Chondrocyte (in vitro differentiated cells): ENCODE measurements at places on chromosomes 3 and 15.

DNA sequence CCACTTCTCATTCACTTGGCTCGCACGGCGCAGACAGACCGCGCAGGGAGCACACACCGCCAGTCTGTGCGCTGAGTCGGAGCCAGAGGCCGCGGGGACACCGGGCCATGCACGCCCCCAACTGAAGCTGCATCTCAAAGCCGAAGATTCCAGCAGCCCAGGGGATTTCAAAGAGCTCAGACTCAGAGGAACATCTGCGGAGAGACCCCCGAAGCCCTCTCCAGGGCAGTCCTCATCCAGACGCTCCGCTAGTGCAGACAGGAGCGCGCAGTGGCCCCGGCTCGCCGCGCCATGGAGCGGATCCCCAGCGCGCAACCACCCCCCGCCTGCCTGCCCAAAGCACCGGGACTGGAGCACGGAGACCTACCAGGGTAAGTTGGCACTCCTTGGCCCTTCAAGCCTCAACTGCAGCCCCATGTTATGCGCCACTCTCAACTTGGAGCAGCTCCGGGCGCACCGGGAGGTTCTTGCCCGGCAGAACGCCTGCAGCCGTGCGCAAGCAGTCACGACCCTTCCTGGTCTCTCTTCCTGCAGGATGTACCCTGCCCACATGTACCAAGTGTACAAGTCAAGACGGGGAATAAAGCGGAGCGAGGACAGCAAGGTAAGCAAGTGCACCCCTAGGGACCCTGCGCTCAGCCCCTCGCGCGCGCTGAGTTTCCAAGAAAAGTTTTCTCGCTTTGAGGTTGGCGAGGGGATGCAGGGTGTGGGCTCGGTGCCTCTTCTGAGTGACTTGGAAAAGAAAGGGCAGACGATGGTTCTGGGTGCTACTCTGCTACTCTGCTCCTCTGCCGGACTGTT, at the start of gene BHLHE40:
Gene BHLHE40 (plus strand): TSS at position 10 of the 801 bp plus-strand sequence. CDS start 282 bp downstream, at position 292.
- peak; percentile 87 for DNase-seq

- no peak for DNase-seq
Measured at GRCh38 chr3:187039723-187040414, 99.4 kb downstream of the RPL39L start.

- no peak for DNase-seq
Measured at GRCh38 chr3:170740285-170740684, 129.7 kb downstream of the RPL22L1 start.

DNA sequence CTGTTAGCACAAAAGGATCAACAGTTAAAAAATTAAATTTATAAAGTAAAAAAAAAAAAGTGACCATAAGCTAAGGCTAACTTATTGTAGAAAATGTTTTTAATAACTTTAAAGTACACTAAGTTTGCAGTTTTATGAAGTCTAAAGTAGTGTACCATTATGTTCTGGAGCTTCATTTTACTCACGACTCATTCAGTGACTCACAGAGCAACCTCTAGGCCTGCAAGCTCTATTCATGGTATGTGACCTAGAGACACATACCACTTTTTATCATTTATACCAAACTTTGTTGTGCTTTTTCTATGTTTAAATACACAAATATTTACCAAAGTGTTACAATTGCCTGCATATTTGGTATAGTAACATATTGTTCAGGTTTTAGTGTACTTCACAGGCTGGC, 1552.3 kb downstream of the OTOL1 start:
- DNase-seq: no peak

GRCh38 chr15:31250033-31250432, 76.6 kb upstream of the KLF13 start:
- peak; percentile 50 for DNase-seq

GRCh38 chr3:171829841-171830517, 13.2 kb upstream of the TMEM212 start:
- peak; percentile 91 for DNase-seq

DNA sequence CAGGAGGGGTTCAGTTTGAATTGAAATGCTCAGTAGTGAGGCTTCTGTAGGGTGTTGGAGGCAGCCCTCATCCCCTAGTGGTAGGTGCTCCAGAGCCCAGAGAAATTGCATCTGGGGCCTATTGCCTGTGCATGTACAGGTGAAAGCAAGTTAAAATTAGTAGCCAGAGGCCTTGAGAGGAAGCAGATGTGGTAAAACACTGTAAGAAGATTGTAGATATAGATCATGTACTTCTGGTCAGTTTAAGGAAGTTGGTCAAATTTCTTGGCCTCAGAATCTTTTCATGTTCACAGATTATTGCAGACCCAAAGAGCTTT, 34.6 kb downstream of the IGSF10 start:
- DNase-seq: no peak

DNA sequence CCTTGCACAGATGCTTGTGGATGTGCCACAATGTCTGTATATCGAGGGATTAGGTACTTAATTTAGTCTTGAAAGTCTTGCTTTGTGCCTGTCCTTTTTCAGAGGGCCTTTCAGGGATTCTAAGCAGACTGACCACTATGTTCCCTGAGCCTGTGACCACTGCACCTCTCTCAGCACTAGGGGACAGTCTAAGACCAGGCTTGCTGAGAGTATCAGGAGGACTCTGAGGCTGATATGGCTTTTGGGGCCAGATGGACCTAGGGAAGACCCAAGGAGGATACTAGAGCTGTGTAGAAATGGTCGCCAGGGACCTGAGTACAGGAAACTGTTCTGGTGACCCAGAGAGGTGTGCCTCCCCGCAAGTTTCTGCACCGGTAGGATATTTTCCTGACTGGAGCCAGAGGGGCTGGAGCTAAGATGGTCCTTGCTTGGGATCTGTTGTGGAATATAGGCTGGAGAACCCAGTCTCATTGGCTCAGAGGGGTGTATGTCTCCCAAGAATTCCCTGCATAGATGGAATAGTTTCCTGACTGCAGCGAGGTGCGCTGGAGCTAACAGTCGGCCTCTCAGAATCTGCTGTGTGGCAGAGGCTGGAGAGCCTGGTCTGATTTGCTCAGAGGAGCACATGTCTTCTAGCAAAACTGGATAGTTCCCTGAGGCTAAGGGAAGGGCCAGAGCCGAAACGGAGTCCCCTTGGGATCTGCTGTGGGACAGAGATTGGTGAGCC, 213.2 kb upstream of the DCBLD2 start:
- DNase-seq: no peak

- no peak for DNase-seq
Measured at GRCh38 chr15:69067296-69067695, 52.8 kb downstream of the NOX5 start.

GRCh38 chr3:133065193-133065961, 27.2 kb downstream of the TMEM108 start:
- no peak for DNase-seq

DNA sequence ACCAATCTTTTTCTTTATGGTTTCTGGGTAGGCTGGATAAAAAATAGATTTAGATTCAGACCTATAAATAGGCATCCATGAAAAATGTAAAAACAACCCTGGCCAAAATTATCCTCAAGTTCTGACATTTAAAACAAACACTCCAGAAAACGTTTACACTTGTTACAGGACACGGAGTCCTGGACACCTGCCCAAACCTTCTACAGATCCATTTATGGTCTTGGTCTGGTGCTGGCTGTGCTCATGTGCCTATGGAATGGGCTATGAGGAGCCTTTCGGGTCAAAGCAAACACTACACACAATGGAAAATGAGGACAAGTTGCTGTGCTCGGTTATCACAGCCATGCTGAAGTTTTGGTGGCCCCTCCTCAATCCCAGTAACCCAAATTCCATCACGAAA, 108.1 kb downstream of the PDZRN3 start:
- DNase-seq: no peak

GRCh38 chr3:134232151-134232550, 18.5 kb downstream of the RYK start:
- DNase-seq: no peak

DNA sequence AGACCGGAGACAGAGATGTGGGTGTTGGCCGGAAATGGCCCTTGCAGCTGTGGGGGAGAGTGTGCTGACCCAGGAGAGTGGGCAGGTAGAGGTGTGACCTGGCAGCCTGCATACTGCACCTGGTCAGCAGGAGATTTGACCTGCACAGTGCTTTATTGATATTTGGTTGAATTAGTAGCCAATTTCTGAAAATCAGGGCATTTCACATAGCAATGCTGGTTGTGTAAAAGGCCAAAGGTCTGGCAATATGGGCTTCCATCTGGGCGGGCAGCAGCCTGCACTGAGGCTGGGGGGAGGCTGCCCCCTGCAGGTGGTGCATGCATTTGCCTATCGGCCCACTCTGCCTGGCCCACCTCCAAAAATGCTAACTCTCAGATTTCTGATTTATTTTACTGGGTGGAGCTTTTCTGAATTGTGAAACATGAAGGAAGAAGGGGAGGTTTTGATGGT, 9.4 kb upstream of the MGLL start:
- DNase-seq: no peak

- DNase-seq: peak; percentile 48
Measured at GRCh38 chr15:90039996-90040395, 38.9 kb downstream of the ZNF710 start.

GRCh38 chr3:9270704-9271103, 21.3 kb upstream of the SRGAP3 start:
- DNase-seq: no peak

- no peak for DNase-seq
Measured at GRCh38 chr15:87777054-87777561, 479.4 kb downstream of the NTRK3 start.

DNA sequence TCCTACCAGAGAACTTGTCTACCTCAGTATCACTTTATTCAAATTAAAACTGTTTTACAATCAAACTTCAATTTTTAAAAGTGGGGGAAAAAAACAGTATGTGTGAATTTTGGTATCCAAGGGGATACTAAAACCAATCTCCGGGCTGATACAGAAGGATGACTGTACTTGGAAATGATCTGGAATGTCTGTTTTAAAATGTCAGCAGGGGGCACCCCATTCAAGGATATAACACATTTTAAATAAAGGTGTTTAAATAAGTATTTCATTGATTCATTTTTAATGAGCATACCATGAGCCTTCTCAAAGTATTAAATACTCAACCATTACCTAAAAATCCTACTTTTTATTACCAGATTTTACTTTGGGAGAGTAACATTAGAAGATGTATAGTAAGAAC, 67.9 kb downstream of the ULK4 start:
- DNase-seq: no peak

GRCh38 chr3:176526942-176527341, 670.3 kb downstream of the TBL1XR1 start:
- no peak for DNase-seq

DNA sequence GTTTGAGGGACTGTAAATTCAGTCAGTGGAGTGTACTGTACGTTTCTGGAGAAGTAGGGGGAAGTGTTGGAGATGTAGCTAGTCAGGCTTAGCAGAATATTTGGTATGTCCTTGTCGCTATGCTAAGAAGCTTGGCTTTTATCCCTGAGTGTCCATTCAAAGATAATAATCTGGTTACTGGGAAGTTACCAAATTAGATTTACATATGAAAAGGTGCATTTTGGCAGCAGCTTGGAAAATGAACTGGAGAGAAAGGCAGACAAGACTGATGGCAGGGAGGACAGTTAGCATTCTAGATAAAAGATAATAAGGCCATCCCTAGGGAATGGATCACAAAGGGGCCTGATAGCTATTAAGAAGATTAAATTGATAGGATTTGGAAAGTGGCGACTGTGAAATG, 58.7 kb downstream of the P2RY1 start:
- no peak for DNase-seq

DNA sequence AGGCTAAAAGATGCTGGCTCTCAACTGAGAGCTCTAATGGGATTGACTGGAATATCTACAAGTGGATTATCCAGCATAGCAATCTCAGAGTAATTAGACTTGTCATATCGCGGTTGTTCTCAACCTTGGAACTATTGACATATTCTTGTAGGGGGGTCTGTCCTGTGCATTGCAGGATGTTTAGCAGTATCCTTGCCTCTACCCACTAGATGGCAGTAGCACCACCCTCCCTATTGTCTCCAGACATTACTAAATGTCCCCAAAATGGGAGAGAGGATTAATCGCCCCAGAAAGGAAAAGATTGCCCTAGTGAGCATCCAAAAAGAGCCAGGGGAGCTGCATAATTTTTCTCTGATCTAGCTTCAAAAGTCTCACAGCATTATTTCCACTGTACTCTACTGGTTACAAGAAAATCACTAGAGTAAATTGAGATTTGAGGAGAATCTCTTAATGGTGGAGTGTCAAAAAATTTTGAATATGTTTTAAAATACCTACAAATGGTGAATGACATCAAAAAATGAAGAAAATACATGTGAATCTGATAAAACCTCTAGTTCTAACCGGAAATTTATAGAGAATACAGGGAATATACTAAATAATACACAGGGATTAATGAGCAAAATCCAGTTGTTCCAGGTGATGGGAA, 388.2 kb upstream of the AGTR1 start:
- DNase-seq: no peak

DNA sequence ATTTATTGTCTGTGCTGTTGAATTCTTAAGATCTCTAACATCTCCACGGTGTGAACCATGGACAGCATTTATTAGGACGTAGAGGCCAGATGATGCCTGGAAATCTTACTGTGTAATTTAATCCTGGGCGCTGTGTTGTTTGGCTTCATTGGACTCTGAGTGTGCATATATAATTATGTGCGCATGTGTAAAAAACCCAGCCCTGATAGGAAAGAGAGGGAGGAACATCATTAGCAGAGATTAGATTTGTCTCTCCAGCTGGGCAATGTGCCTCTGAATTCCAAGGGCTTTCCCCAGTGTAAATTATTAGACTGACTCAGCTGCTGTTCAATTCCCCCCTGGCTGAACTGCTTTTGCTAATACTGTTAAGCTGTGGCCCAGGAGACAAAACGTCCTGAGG, 39.6 kb downstream of the MAP3K13 start:
- DNase-seq: no peak

DNA sequence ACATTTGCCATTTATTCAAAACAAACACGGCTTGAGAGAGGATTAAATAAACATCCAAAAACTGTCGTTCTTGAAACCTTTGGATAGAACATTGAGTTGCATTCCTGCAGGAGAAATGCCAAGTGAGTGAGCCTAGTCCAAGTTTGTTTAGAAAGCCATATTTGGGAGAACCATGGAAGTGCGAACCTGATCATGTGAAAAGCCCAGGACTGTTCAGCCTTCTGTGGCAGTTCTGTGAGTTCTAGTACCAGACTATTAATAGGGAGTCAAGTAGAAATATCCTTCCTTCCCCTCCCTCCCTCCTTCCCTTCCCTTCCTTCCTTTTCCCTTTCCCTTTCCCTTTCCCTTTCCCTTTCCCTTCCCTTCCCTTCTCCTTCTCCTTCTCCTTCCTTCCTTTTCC, 470.4 kb downstream of the LPP start:
- DNase-seq: no peak

- no peak for DNase-seq
Measured at GRCh38 chr3:187870360-187871203, 125.3 kb upstream of the BCL6 start.

- DNase-seq: no peak
Measured at GRCh38 chr15:73745073-73745472, 8.1 kb downstream of the INSYN1 start.

DNA sequence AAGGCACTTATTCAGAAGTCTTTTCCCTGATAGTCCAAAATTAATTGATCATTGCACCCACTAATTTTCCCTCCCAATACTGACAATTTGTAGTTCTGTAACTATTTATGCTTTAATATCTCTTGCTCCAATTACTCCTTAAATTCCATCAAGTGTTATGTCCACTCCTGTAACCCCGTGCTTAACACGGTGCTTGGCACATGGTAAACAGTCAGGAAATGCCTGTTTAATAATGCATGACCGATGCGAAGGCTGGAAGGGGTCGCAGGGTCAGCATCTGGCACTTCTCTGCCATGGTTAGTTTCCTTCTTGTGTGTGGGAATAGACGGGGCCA, 553 bp upstream of the SEC22A start:
- DNase-seq: no peak

- DNase-seq: no peak
Measured at GRCh38 chr3:22922317-22922716, 280.8 kb upstream of the UBE2E2 start.

GRCh38 chr3:115293321-115293720, 146.2 kb upstream of the ZBTB20 start:
- no peak for DNase-seq
